ENCODE measurements at places on chromosomes 11 and 22.

GRCh38 chr11:119047205-119047604, 9.8 kb downstream of the HYOU1 start:
- no peak for DNase-seq

- DNase-seq = no peak
Observed at GRCh38 chr11:117816846-117817367, 7.6 kb downstream of the FXYD2 start.

GRCh38 chr11:88522624-88523385, 185.3 kb upstream of the CTSC start:
- no peak for DNase-seq

DNA sequence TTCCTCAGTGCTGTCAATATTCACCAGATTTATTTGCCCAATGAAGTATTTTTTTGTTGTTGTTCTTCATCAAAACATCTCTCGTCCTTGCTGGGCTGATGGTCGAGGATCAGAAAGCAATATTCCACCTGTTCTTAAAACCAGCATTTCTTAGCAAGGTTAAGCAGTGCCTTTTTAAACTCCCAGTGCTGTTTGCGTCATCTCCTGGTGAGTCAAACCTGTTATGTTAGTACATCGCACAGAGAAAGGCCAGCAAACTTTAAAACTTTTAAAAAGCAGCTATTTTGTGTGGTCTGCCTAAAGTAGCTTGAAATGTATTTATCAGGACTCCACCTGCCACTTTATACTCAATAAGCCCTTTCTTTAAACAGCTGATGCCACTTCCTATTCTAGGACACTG, 802.0 kb downstream of the KCNA4 start:
- no peak for DNase-seq

- no peak for DNase-seq
Observed at GRCh38 chr11:77207618-77208313, 79.7 kb downstream of the MYO7A start.

- no peak for DNase-seq
Observed at GRCh38 chr22:48710410-48710809, 1117.3 kb downstream of the BRD1 start.
